ENCODE measurements at places on chromosomes 2 and 18.

- no peak for DNase-seq
Observed at GRCh38 chr2:70984576-70985282, 6.3 kb downstream of the ANKRD53 start.

DNA sequence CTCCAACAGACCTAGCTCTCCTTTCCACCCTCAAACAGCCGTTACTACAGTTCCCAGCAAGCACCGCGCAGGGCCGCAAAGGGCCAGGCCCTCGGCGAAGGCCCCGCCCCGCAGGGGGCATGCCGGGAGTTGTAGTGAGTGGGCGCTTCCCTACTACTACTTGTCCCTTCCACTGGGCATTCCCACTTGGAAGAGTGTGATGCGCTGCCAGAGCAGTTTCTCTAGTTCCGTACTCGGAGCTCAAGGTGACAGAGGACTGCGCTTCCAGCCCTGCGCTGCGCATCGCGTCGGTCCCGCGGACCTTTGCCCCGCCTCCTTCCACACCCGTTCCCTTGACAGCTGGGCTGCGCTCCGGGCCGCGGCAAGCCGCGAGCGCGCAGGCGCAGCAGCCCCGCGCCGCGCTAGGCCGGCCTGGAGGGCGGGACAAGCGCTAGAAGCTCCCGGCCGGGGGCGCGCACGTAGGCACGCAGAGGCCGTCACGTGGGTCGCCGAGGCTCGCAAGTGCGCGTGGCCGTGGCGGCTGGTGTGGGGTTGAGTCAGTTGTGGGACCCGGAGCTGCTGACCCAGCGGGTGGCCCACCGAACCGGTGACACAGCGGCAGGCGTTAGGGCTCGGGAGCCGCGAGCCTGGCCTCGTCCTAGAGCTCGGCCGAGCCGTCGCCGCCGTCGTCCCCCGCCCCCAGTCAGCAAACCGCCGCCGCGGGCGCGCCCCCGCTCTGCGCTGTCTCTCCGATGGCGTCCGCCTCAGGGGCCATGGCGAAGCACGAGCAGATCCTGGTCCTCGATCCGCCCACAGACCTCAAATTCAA, at the start of gene VAPA:
VAPA (plus strand) TSS at position 491 of the 808 bp plus-strand sequence; CDS start at position 732, 241 bp downstream.
- peak; percentile 86 for DNase-seq

DNA sequence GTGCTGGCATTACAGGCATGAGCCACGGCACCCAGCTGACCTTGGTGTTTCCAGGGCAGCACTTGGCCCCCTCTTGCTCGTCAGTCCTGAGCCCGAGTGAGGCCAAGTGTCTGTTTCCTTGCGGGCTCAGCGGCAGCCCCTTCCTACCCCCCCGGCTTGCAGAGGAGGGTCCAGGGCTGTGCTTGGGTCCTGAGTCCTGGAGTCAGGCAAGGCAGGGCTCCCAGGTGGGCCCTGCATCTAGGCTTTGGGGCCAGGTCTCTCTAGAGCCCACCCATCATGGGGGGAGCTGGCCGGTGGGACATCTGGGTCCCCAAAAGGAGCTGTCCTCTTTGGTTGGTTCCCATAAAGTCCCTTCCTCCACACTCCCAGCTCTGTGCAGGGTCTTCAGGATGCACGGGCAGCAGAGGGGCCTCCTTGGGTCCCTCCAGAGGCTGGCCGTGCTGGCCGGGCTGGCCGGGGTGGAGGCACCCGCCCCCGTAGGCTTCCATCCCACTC, 63.7 kb upstream of the HPCAL1 start:
- DNase-seq = no peak

- no peak for DNase-seq
Observed at GRCh38 chr2:195620501-195620900, 36.5 kb upstream of the SLC39A10 start.

GRCh38 chr2:156156580-156156979, 175.9 kb downstream of the NR4A2 start:
- DNase-seq = no peak

Data from GOT3 (cell line).